Activated naive CD4-positive, alpha-beta T cell treated with anti-CD3 and anti-CD28 coated beads, Interleukin-2, amount 50 U/mL, for 72 hours (primary cell): ENCODE measurements at places on chromosomes 16 and 17.

- no peak for DNase-seq
These were observed 141.2 kb downstream of the RBFOX3 start for GRCh38 chr17:79469646-79470045.

DNA sequence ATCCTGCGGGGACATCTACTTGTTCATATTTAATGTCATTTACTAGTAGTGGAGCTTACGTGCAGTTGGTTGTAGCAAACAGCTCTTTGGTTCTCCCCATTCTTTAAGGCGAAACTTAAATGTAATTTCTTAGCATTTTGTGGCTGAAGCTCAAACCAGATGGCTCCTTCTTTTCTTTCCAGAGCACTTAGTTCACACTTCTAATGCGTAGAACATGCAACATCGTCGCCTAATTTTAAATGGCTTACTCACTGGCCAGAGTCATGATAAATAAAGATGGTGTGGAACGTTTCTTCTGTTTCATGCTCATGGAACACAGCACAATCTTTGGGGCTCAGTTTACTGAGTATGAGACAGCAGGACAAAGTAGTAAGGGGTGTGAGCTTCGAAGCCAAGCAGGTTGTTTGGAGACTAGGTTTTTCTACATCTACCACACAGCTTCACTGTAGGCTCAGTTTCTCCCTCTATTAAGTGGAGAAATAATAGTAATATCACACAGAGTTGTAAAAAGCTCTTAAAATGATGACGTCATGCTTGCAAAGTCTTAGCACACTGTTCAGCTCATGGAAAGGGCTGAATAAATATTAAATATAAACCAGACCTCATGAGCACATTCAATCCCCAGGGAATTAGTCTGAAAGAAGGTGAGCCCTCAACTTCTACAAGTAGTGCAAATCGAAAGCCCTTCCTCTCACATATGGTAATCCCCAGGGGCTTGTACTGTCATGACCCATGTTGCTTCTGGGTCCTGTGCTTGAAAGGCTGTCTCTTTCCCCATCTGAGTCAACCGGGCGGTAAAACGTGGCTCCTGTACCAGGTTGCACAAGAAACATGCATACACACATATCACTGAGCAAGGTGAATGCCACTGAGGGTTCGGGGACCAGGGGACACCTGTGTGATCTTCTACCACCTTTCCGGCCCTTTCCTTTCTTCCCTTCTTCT is 384.3 kb downstream of the CDH13 start:
- DNase-seq, result no peak

DNA sequence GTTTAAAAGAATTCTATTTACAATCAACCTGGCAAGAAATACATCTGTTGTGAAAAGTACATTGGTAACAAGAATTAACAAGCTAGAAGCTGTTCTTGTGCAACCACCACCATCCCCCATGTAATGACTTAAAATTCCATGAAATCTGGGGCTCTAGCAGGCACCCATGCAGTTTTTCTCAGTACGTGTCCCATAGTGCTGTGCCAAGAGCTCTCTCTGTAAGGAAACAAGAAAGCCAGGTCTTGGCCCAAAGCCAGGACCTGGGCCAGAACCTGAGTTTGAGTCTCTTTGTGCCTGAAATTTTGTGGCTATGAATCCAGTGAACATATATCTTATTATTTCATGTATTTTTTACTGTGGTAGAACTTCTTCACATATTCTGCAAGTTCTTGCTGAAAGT is 46.6 kb downstream of the NUP93 start:
- DNase-seq, result no peak

DNA sequence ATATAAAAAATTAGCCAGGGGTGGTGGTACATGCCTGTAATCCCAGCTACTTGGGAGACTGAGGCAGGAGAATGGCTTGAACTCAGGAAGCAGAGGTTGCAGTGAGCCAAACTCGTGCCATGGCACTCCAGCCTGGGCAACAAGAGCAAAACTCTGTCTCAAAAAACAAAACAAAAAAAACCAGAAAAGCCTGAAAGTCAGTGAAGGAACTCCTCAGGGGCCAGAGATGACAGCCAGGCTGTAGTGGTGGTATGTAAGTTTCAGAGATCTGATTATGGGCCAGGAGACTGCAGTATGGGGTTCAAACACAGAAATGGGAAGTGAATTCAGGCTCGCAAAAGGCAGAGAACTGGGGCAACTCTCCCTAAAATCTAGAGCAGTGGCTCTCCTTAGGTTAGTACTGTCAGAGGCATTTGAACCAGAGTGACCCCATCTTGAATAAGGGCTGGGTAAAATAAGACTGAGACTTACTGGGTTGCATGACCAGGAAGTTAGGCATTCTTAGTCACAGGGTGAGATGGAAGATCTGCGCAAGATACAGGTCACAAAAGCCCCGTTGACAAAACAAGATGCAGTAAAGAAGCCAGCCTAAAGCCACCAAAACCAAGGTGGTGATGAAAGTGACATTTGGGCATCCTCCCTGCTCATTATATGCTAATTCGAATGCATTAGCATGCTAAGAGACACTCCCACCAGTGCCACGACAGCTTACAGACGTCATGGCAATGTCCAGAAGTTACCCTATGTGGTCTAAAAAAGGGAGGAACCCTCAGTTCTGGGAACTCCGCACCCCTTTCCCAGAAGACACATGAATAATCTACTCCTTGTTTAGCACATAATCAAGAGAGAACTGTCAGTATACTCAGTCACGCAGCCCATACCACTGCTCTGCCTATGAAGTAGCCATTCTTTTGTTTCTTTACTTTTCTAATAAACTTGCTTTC is 120.2 kb upstream of the XYLT1 start:
- DNase-seq, result peak; percentile 65

- no peak for DNase-seq
These were observed 81.5 kb upstream of the TNRC6C start for GRCh38 chr17:77877036-77877435.

- no peak for DNase-seq
These were observed 2.6 kb downstream of the RIPOR1 start for GRCh38 chr16:67531247-67531646.

DNA sequence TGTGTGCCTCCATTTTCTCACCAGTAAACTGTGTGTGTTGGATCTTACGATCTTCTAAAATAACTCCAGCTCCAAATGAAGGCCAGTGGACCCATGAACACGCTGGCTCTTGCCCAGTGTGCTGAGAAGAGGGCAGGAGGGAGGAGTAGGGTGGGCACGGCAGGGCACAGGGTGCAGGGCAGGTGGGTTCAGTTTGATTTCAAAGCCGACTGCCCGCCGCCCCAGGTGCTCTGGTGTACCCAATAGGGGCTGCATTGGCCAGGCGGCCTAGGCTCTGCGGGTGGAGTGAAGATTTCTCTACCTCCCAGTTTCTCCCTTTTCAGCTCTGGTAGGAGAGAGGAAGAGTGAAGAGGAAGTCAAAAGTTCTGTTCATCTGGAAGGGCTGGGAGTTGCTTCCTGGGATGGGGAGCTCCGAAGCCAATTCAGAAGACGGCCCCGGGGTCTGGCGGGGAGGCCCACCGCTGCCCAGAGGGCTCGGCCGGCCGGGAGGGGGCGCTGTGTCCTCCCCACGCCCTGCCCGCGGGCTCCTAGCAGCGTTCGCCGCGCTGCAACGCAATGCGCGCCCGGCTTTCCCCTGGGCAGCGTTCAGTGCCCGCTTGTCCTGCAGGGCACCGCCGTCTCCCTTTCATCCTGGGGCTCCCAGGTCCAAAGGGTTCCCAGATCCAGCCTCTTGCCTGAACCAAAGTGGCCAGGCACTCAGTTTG is 1.1 kb upstream of the CRHR1 start:
- DNase-seq, result peak; percentile 74

DNA sequence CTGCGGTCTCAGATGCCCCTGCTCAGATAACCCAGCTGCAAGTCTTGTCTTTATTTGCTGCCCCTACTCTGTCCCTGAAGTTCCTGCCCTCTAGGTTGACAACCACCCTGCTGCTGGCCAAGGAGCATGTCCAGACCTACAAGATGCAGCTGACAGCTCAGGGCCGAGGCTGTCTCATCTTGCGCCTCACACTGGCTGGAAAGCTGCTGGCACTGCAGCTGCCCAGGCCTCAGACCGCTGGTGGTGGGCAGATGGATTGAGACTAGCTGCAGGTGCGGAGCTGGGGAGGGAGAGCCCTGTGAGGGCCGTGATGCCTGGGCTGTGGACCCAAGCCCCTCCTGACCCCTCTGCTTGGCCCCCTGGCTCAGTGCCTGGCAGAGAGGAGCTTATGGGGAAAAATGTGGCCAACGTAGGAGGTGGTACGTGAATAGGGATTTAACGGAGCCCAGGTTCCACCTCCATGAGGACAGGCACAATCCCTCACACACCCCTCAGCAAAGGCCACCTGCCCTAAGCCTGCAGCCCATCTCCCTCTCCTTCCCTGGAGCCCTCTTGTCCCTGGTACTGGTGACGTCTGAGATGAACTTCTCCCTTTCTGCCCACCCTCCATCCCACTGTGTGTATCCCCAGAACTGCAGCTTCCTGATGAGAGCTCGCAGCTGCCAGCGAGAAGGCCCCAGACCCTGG is 8.3 kb upstream of the GALK1 start:
- DNase-seq, result peak; percentile 62

GRCh38 chr17:5425826-5426225 is 5.8 kb downstream of the RPAIN start:
- DNase-seq, result no peak

DNA sequence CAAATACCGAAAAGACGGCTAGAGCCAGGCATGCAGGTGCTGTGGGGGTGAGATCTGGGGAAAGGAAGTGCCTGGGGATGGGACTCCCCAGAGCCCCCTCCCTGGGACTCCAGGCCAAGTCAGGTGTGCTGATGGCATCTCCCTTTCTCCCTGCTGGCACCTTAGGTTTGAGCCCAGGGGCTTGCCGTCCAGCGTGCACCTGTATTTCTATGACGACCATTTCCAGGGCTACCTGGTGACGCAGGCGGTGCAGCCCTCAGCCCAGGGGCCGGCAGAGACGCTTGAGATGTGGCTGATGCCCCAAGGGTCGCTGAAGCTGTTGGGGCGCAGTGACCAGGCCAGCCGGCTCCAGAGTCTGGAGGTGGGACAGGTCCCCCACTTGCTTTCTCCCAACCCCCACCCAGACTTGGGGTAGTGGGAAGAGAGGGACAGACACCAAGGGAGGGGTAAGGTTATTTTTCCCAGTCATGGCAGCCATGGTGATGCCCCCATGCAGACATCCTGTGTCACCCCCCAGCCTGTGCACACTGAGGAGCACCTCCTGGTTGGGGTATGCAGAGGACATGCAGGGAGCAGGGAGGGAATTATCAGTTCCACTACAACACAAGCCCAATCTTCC is 11.1 kb downstream of the XYLT2 start:
- no peak for DNase-seq

DNA sequence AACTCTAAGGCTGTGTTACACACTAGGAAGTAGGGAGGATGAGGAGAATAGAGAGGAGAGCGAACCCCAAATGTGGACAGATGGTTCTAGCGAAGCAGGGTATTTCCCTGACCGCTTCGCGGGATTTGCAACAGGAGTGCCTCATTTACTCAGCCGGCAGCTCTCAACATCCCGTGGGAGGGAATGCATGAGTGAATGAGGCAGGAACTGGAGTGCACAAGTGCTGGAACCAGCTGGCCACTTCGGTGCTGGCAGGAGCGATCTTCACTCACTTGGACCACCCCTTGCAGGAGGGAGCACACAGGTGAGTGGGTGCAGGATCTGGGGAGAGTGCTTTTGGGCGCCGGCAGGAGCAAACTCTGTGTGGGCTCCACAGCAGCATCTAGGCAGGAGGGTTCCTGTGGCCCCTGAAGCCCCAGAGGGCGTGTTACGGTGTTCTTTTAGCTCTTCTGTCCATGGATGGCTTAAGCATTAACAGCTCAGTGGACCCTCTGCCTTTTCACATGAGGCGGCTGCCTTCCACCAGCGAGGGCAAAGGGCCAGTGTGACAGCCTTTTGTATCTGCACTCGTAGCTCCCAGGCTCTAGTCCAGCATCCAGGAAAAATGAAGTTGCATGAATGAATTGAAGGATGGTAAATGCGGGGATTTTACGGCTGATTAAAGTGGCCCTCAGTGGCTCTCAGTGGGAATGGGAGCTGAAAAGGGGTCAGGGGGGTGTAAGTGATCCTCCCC is 17.4 kb upstream of the ZNHIT3 start:
- no peak for DNase-seq

GRCh38 chr17:50544516-50544915 is 2.5 kb upstream of the SPATA20 start:
- no peak for DNase-seq

- no peak for DNase-seq
These were observed 17.3 kb downstream of the CARD14 start for GRCh38 chr17:80187090-80187489.

GRCh38 chr17:29579866-29580771 is 9.3 kb downstream of the GIT1 start:
- DNase-seq, result peak; percentile 90

DNA sequence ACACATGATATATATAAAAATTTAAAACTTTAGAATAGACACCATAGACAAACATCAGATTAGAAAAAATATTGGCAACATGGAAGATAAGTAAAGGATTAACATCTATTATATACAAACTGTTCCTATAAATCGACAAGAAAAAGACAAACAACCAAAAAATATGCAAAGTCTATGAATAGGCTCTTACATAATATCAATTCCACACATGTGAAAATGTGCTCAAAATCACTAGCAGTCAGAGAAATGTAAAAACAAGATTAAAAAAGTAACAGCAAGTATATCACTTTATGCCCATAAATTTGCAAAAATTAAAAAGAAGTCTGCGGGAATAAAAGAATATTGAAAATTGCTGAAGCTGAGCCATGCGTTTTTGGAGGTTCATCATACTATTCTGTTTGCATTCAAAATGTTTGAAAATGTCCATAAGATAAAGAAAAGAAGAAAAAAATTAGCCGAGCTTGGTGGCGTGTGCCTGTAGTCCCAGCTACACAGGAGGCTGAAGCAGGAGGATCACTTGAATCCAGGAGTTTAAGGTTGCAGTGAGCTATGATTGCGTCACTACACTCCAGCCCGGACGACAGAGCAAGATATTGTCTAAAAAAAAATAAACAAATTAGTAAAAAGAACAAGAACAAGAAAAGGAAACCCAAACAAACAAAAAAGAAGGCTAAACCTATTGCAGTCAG is 11.2 kb upstream of the ERN2 start:
- no peak for DNase-seq

DNA sequence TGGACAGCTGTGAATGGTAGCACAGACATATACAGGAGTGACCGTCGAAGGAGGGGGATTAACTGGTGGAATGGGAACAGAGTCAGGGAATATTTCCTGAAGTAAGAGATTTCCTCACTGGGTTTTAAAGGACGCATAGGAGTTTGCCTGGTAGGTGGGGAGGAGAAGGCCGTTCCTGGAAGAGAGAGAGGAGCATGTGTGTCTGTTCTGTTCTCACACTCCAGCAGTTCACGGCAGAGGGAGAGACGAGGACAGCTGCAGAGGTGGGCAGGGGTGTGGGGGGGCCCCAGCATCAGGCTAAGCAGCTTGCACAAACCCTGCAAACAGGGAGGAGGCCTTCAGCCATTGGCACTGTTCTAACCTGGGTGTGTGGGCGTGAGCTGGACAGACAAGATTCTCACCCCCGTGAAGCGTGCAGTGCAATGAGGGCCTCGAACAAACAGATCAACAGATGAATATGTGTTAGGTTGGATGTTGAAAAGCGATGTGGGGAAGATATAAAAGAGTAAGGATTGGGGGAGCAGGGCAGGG is 85.3 kb upstream of the GSE1 start:
- DNase-seq, result no peak
